ENCODE measurements at places on chromosomes 12 and 14.
A peak's percentile ranks its signal among the peaks of the same experiment; 100 is the strongest.

- DNase-seq: peak; percentile 84
These were observed 16.6 kb downstream of the TAMALIN start for GRCh38 chr12:52023182-52023975.

DNA sequence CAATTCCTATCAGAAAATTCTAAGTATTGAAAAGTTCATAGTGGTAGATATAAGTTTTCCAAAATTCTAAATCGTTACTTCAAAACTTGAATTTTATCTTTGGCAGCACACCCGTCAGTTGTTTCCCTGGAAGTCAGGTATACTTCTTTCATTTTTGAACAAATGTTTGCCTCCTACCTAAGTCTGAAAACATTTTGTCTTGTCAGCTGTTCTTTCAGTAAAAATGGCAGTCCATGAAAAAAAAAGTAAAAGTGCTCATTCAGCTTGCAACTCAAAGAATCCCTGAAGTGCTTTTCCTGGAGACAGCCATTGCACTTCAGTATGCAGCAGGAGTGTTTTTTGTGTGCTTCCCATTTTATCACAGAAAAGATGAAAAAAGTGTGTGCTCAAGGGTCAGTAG, 130.1 kb upstream of the NEDD1 start:
- DNase-seq: no peak

GRCh38 chr14:23520899-23521533, 30.5 kb downstream of the ZFHX2 start:
- no peak for DNase-seq

DNA sequence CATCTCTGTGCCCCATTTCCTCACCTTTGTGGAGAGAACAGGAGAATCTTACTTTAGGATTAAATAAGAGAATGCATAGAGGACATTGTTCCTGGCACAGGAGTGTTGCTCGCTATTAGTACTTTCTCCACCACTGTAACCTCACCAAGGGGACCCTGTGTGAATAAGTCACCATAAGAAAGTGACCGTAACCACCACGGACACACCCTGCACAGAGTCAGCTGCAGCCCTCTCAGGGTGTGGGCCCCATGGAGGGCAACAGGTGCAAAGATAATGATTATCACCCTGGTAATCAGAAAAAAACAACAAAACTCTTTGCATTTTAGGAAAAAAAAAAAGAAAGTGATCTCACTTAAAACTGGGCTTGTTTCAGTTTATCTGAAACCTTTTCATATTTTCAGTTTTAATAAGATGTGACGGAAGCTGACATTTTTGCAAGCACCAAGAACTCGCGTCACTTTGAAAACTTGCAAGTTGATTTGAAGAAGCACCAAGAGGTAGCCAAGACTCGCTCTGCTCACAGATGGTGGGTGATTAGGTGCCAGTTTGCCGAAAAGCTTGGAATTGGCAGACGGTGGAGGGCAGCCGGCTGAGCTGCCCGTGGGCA, 87.0 kb upstream of the VRK1 start:
- DNase-seq: no peak

DNA sequence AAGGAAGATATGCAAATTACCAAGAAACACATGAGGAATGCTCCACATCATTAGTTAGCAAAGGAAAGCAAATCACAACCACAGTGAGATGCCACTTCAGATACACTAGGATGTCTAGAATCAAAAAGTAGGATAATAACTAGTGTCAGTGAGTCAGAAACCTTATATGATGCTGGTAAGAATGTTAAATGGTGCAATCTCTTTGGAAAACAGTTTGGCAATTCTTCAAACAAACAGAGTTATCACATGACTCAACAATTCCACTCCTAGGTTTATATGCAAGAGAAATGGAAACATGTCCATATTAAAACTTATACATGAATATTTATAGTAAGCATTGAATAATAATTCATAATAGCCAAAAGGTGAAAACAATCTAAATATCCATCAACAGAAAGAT, 220.9 kb downstream of the FOXG1 start:
- DNase-seq: no peak

DNA sequence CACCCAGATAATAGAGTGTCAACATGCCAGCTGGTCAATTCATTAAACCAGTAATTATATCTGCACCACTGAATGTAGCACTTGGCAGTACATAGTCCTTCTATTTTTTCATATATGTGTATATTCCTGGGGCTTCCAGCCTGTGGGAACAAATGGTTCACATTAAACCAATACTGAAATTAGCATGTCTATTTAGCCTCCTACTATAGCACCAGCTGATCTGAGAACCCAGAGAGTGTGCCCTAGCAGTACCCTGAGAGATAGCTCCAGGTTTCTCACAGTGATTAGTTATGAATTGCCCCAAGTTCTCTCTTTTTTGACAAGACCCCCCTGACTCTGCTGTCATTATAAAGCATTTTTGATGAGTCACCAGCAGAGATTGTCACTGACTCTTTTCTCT, 1097.3 kb upstream of the FLRT2 start:
- DNase-seq: no peak

- DNase-seq: no peak
These were observed 115.4 kb downstream of the SOX5 start for GRCh38 chr12:23834076-23834475.

GRCh38 chr14:36087411-36087810, 89.1 kb downstream of the PTCSC3 start:
- no peak for DNase-seq

- no peak for DNase-seq
These were observed 38.2 kb downstream of the SLC6A12 start for GRCh38 chr12:175759-176158.

DNA sequence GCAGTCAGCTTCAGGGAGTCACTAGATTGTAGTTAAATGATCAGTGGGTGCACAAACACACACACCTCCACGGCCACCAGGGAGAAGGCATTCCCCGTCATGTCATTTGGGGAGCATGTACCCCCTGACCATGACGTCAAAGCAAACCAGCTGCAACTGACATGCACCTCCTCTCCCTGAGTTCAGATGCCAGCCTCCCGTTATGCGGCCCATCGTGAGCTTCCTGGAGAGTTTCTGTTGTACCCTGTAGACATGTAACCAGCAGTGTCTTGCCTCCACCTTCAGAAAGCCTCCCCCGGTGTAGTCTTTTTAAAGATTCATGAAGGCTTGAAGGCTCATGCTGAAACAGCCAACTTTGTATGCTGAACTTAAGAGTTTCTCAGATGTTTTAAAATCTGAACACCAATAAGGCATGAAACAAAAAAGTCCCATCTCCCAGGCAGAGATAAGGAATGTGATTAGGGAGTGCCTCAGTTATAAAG, 54.8 kb downstream of the FNTB start:
- no peak for DNase-seq

- DNase-seq: no peak
These were observed 42.5 kb upstream of the GNPNAT1 start for GRCh38 chr14:52833891-52834290.

- peak; percentile 25 for DNase-seq
These were observed 659.5 kb downstream of the TMEM121 start for GRCh38 chr14:106185837-106186233.

GRCh38 chr12:53418221-53418620, 5.4 kb upstream of the AMHR2 start:
- no peak for DNase-seq

DNA sequence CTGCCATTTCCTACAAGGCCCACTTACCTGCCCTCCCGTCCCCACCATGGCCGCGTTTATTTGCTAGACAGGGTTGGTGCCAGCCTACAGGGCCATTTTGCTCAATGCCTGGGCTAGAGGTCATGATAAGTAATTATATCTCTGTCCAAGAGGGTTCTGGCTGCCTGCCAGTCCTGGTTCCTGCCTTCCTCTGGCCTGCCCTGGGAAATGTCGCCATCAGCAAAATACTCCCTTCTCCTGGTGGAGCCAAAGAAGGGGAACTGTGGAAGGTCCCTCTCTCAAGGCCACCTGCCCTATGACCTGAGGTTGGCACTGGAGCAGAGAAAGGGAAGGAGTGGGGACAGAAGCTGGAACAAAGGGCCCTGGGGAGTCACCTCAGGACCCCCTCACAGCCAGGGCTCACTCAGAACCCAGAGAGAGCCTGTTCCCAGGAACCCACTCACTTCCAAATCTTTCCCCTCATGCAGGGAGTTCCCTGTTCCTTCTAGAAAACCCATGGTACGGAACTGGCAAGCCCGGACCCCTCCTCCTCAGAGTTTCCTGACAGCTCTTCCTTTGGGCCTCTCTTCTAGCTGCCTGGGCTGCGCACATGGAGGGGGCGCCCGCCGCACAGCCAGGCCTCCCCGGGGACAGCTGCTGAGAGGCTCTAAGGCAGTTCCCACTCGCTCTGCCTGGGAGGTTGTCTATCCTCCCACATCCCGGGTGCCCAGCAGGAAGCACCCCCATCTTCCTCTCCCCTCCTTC, 280.5 kb downstream of the DPF3 start:
- DNase-seq: no peak

DNA sequence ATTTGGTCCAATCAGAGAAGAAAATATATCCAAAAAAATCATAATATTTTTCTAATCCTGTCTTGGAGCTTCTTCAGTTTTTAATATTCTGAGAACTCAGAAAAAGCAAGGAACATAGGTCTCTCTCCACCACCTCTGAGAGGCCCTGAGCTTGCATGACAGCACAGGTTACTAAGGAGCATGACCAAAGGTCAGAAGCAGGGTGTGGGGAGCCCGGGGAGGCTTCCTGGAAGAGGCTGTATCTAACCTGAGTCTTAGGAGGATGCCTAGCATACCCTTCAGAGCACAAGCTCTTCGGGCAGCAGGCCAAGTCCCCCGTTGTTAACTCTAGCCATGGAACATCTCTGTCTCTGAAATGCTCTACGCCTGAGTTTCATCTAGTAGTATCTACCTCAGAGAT, 15.7 kb upstream of the STON2 start:
- no peak for DNase-seq

- no peak for DNase-seq
These were observed at the start of gene SCNN1A for GRCh38 chr12:6375269-6376078. Gene SCNN1A (minus strand): TSS chr12:6375563. CDS start chr12:6374783, 780 bp downstream.

DNA sequence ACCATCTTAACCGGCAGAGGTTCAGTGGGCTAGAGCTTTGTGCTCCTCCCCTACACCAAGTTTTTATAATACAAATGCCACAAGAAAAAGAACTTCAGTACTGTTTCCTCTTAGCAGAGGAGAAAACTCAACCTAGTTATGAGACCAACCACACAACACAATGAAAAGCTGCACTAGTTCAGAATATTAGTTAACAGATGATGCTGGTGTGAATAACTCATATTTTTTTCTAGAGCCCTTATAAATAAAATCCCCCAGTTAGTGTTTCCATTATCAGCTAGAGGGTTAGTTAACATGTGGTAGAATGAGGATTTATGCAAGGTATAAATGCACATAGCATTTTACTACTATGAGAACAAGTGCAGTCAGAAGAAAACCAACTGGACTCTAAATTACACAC, 61.9 kb upstream of the AMN1 start:
- no peak for DNase-seq

DNA sequence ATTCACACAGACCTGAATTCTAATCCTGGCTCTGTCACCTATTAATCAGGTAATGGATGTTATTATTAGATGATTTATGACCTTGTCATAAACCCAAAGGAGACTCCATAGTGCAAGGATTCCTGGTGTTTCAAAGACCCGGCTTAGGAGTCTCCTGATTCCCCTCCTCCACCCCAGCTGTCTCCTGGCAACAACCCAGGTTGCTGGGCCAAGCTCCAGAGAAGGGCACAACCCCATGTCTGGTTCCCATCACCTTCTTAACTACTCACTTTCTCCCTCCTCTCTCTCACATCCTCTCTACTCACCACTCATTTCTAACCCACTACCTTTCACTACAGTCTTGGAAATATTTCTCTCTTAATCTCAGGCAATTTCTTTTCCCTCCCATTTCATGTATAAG, 41.6 kb downstream of the RHOJ start:
- DNase-seq: no peak

- no peak for DNase-seq
These were observed 101.9 kb downstream of the SETD3 start for GRCh38 chr14:99378782-99379214.

DNA sequence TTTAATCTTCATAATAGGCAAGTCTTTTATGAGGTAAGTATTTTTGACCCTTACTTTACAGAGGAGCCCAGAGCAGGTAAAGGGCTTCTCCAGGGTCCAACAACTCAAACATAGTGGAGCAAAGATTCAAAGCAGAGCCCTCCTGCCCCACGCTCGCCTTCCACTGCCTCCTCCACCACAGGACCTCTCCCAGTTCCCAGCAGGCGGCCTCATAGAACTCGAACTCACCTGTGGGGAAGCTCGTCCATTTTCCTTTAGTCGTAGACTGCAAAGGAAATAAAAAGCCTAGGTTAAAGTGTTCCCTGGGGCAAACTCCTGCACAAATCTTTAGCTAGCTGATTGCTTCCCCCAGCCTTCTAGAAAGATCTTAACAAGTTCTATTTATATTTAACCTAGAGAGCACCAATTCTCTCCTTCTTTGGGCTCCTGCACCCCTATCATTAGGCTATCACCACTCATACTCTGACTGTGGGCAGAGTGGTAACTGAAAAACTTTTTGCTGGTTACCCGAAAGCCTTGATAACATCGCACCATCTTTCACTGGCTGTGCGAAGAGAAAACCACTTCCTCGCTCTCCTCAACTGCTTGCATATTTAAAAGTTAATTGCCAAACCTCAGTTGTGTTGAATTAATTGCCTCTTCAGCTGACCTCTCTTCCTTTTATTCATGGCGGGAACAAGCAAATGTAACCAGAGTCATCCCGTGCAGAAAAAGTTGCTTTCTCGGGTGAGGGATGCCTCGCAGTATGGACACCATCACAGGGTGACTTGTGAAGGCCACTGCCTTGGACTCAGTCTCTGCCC, 299.6 kb downstream of the DPF3 start:
- DNase-seq: peak; percentile 5

DNA sequence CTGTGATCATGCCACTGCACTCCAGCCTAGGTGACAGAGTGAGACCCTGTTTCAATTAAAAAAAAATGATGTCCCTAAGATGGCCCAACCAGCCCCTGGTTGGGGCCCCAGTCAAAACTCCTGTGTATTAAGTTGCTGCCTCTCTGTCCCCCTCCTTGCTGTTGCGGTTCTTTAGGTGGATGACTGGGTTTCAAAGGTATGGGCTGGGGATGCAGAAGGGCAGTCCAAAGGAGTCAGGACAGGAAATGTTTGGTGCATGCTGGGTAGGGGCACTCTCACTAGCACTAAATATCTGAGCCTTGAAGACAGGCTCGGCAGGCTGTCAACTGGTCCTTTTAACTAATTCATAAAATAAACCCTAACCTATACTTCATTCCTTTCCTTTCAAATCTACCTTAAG, 12.0 kb upstream of the PIP4K2C start:
- DNase-seq: no peak

GRCh38 chr12:3489057-3489456, 1.9 kb upstream of the PRMT8 start:
- no peak for DNase-seq

- no peak for DNase-seq
These were observed 76.6 kb downstream of the ZFC3H1 start for GRCh38 chr12:71587012-71587411.

DNA sequence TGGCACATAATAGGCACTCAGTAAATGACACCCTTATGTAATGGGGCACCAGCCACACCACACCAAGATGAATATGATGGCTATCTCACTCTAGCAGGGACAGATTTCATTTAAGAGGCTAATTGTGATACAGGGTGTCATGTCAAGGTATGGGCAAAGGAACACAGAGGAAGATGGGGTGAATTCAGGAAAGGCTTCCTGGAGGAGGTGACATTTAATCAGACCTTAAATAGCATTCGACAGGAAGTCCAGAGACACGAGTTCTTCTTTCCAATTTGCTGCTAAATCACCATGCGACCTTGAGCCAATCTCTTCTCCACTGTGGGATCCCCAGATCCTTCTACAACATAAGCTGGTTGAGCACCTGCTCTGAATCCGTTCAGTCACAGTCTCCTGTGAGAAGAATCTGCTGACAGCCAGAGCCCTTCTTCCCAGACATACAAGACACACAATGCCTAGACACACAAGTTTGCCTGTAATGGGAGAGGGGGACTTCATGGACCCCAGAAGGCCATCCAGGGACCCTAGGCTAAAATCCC, 1.5 kb upstream of the DTX1 start:
- DNase-seq: no peak

Measured in stimulated activated CD8-positive, alpha-beta memory T cell treated with anti-CD3 and anti-CD28 coated beads, Interleukin-7, amount 100 ng/mL, for 4 hours (primary cell).